ENCODE measurements at places on chromosomes 2 and 18. TPM values are rescaled to one million over a fixed set of nuclear protein-coding genes. Genes with fewer than 3 reads are reported as not detected.

DNA sequence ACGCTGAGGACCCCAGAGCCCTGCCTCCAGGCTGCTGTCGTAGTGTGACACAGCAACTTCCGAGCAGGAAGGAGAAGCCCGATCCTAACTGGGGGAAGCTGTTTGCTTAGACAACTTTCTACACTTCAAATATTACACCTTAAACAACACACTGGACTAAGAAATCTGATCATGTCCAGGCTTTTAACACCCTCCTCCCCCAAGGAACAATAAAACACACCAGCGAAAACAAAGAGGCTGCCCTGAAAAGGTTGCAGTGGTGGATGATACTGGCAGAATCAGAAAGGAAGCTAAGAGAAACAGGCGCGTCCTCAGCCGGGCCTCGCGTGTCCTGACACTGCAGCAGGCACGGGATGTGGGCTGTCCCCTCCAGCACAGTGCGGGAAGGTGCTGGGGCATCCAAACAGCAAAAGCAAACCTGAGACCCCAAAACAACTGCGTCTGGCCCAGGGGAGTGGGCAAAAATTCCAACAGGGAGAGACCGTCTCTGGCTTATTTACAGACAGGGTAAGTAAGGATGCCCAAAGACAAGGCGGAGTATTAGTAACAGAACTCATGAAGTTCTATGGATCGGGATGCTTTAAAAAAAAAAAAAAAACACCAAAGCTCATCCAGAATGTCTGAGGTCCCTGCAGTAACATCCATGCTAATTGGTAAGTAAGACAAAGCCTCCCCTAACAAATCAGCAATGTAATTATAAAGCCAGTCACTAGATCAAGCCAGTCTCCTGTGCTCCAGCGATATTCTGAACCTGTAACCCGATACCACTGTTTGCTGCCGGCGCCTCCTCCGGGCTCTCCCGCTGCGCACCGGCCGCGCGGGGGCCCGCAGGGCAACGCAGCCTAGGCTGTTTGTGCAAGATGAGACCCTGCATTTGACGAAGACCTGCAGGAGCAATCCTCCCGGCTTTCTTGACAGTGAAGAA, 9.0 kb downstream of the SERTAD2 start:
- no peaks in the 10 kb centered on the region for H3K36me3 ChIP-seq
- H3K27ac ChIP-seq = peak overlapping the region; percentile 98
- H3K27me3 ChIP-seq = no peaks in the 10 kb centered on the region

- no peaks in the 10 kb centered on the region for H3K4me1 ChIP-seq
- H3K36me3 ChIP-seq = no peaks in the 10 kb centered on the region
- H3K27ac ChIP-seq = no peak overlapping the region
- no peak overlapping the region for H3K4me3 ChIP-seq
Measured at GRCh38 chr2:148201075-148202004, 180.4 kb downstream of the MBD5 start.

DNA sequence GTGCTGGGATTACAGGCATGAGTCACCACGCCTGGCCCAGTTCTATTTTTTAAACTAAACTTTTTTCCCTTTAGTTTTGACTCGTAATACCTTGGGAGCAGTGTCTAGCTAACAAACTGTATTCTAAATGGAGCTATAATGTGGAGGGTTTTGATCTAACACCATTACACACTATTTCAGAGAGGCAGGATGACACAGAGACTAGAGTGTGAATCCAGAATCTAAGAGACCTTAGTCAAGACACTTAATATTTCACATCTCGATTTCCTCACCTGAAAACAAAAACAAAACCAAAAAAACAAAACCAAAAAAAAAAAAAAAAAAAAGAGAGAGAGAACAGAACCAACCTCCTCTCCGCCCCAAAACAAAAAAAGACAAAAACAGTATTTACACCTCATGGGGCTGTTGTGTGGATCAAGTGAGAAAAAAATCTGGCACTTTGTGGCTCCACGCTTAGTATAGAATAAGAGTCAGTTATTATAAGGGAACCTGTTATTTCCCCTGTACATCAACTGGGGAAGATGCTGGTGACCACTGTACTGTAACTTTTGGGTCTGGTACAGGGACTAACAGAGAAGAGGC, 31.3 kb downstream of the DARS1 start:
- H3K36me3 ChIP-seq = peaks cover 5% of the 10 kb centered on the region
- no peak overlapping the region for H3K27ac ChIP-seq
- DNase-seq = no peak
- H3K27me3 ChIP-seq = no peaks in the 10 kb centered on the region
- H3K4me3 ChIP-seq = no peak overlapping the region
- peaks cover 7% of the 10 kb centered on the region for H3K4me1 ChIP-seq

GRCh38 chr2:42371611-42372473, 10.8 kb upstream of the COX7A2L start:
- no peaks in the 10 kb centered on the region for H3K27me3 ChIP-seq
- no peaks in the 10 kb centered on the region for H3K36me3 ChIP-seq
- no peaks in the 10 kb centered on the region for H3K4me1 ChIP-seq
- H3K4me3 ChIP-seq = no peak overlapping the region
- no peak for DNase-seq
- H3K27ac ChIP-seq = no peak overlapping the region

Gene CPS1
- polyA plus RNA-seq = 0.39 TPM

All from psoas muscle (tissue), 8 donors.